ENCODE measurements at places on chromosomes 3 and 15.

GRCh38 chr3:89436846-89437245 lies 329.4 kb downstream of the EPHA3 start:
- DNase-seq = no peak

DNA sequence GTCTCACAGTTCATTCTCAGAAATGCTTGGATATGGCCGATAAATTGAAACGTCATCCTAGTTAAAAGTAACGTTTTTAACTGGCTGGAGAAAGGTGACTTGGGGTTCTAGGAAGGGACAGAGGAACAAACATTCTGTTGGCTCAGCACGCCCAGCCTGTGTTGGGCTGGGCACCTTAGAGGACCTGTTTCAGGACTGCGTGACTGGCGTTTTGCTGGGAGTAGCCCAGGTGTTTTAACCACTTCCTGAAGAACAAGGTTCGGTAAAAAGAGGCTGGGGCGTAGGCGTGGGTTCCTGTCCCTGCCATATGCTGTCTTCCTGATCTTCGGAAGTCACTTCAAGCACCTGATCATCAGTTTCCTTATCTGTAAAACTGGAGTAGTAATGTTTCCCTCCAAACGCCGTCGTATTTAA lies 1.1 kb upstream of the TLNRD1 start:
- peak; percentile 82 for DNase-seq

DNA sequence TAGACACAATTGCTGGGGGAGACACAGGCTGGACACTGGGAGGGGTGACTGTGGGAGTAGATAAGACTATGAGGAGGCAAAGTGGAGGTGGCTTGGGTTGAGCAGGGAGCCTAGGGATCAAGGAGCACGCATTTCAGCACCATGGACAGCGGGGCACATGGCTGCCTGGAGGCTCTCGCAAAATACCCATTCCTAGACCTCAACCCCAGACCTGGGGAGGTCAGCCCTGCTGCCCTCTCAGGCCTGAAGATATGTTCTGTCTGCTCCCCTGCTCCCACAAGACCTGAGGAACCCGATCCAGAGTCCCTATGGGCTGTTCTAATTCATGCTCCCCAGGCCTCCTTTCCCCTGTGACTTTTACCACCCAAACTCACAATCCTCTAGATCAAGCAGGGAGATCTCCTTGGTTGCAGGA lies 16.0 kb upstream of the CPEB1 start:
- peak; percentile 48 for DNase-seq

DNA sequence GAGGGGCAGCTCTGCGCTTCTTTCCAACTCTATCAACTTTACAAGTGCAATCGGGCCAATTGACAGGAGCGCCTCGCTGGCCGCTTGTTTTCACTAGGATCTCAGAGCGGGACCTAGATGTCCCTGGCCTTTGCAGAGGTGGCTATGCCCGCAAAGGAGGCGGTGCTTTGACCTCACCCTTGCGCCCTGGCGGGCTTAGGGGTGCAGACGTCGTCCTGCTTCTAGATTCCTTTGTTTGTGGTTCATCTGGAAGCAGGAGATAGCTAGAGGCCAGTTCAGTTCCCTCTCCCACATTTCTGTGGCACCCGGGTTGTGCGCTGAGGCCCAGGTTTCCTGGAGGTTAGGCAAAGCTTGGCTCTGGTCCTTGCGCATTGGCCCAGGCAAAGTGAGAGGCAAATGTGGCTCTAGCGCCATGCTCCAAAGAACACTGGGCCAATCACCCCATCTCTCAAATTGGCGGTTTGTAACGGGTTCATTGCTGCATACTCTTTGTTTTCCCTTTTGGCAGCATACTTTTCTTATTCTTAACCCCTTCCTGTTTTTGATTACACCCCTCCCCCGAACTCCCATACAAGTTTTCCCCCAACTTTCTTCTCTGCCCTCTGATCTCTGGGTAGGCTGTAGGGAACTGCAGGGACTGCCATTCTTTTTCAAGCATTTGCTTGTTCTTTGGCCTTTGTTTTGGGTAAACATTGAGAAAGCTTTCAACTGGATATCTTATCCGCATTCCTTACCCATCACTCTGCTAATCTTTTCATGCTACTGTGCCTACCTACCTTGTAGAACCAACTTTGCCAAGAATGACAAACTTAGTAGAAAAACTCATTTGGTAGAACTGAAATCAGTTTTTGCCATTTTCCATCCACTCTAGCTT lies 1.4 kb downstream of the PPM1L start:
- DNase-seq = no peak

- peak; percentile 97 for DNase-seq
Observed at GRCh38 chr3:52606373-52607085, 70.1 kb downstream of the UQCC5 start.

- no peak for DNase-seq
Observed at GRCh38 chr3:154981201-154981600, 98.9 kb upstream of the MME start.

GRCh38 chr3:72277710-72278109 lies 492.8 kb upstream of the PROK2 start:
- DNase-seq = no peak

DNA sequence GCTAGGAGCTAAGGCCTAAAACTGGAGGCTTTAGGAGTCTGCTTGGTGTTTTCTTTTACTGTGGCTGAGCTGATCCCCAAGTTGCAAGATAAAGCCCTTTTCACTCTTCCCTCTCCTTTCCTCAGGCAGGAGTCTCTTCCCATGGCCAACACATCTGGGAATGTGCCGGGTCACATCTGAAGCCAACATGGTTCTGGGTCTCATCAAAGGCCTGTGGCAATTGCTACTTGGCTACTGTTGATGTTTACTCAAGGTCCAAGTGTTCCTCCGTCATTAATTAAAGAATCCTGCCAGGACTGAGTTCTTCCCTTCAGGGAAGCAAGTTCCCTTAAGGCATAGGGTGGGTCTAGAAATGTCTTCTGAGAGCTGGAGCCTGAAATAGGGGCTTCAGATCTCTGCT lies 230.2 kb downstream of the GBE1 start:
- DNase-seq = no peak

DNA sequence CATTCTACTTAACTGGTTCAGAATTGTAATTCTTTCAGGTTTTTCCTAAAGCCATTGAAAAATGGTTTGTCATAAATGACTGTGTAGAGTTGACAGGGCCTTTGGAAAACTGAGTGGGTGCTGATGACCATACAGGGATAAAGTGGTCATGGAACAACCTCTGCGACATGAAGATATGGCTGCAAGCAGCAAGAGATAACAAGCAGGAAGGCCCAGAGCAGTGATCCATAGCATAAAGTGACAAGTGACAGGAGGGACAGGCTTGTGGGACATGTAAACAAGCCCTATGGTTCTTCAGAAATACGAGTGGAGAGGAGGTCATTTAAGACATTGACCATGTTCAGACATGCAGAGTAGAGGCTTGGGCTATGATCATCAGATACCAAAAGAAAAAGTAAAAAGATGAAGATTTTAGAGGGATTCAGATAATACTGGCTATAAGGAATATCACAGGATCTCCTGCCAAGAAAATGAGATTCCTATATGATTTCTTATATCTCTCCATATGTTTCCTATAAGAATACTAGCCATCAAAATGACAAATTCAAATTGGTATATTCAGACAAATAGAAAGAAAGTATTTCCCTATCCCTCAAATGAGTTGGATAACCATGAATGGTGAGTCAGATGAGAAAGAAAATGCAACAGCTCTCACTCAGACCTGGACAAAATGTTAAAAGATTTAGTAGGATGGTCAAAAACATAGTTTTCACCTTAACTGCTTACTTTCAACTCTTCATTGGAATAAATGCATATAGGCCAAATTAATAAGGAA lies 827.6 kb upstream of the CFAP20DC start:
- DNase-seq = peak; percentile 54

- DNase-seq = no peak
Observed at GRCh38 chr3:31462050-31462569, 70.6 kb upstream of the STT3B start.

- DNase-seq = peak; percentile 9
Observed at GRCh38 chr3:150868282-150868681, 37.0 kb downstream of the MINDY4B start.

DNA sequence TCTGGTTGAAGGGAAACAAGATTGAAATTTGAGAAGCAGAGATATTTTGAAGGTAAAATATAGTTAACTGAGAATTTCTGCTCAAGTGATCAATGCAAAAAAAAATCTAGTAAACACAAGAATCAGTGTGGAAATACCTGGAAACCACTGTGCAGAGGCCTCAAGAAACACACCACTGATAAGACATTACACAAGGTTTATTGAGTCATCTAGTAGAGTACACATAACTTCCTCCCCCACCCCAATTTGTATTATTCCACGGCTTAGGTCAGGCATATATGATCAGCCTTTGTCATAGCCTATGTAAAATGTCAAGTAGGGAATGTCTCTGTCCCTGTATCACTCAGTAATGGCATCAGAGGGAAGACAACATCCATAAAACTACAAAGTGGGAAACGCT lies 447.8 kb upstream of the BCHE start:
- DNase-seq = peak; percentile 69

DNA sequence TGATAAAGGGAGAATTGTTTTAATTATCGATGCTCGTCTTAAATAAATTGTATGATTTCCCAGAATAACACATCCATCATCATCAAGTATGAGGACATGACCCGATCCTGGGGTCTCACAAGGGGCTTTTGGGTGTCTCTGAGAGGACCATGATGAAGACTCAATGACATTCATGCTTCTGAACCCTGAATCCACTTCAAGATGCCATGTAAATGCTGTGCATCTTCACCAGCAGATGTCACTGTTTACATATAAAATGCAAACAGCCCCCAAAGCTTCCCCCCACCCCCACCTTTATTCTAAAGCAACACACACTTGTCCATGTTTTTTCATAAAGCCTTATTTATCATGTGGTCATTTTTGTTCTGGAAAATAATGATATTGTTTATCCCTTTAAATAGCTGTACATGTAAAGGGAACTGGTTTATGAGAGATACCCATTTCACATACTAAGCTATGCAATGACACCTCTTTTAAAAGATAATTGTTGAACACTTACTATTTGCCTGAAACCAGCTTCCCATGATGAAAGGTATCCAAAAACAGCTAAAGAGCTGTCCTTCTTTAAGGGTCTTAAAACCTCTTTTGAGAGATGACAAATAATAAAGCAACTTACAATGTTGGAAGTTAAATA lies 69.7 kb upstream of the UBE3A start:
- peak; percentile 42 for DNase-seq

DNA sequence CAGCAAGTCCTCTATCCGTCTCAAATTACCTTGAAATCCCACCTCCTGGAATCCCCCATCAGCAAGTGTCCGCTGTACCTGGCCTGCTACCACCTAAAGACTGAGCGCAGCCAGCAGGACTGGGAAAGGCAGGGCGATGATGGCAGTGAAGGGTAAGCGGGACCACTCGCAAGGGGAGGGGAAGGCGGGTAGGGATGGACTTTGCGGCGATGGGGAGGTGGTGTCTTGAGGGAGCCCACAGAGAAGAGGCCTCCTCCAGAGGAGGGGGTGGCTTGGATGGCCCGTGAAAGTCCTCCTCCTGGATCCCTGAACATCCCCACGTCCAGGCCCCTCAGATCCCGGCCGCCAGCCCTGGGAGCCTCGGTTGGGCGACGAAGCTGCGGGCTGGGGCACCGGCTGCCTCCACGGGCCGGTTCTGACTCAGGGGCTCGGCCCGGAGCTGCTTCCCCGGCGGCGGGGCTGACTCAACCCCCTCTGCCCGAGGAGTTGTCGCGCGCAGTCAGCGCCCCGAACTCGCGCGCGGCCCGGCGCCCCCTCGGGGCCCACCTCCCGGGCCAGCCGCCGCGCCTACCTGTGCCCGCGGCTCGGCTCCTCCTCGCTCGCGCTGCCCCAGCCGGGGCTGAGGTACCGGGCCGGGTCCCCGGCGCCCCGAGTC lies 512 bp downstream of the LARP6 start:
- DNase-seq = peak; percentile 32

- peak; percentile 33 for DNase-seq
Observed at GRCh38 chr15:23569151-23569925, 3.9 kb downstream of the MKRN3 start.

- DNase-seq = peak; percentile 67
Observed at GRCh38 chr3:155995525-155996370, 124.6 kb upstream of the KCNAB1 start.

- no peak for DNase-seq
Observed at GRCh38 chr3:111781561-111782446, 77.3 kb upstream of the PHLDB2 start.

DNA sequence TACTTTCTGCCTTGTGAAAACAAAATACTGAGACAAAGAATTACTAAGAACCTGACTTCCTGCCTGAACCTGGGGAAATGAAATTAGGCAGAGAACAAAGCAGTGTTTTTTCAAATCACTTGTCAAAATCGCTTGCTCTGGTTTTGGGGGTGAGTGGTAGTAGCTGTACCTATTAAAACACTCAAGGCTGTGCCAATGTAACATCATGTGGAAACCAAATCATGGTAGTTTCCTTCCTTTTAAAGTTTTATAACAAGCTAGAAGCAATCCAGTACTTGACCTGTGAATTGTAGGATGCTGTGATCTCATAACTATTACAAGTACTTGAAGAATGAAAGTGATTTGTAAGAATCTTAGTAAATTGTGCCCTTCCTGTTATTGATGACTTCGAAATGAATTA lies 6.7 kb downstream of the CMTM8 start:
- no peak for DNase-seq

DNA sequence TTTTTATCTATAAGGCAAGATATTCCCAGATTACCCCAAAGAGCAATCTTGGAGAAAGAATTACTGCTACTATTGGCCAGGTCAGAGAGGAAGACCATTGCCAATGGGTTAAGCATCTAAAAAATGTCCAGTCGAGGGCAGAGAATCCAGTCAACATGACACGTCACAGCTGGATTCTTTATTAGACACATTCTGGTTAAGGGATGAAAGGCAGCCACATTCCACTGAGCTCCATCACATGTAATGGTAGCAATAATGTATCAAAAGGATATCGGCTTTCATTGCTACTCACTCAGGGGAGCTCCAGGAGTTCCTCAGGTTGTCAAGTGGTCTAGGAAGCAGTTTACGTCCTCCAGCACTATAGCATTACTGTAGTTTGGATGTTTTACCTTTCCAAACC lies 421.1 kb downstream of the PLOD2 start:
- DNase-seq = no peak

- DNase-seq = no peak
Observed at GRCh38 chr3:186826410-186826975, 16.0 kb upstream of the ADIPOQ start.

- peak; percentile 25 for DNase-seq
Observed at GRCh38 chr15:46151786-46152185, 517.0 kb downstream of the SQOR start.

DNA sequence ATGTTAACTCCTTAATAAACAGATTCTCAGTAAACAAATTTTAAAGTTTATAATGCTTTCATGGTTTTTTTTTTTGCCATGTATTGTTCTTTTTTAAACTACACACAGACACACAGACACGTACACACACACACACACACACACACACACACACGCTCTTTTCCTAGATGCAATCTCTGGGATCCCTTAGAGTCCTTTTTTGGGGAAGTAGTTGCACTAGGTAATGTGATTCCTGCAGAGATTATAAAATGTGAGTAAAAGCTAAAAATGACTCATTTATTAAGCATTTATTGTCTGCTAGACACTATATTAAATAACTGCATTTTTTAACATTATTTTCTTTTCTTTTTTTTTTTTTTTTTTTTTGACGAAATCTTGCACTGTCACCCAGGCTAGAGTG lies 19.9 kb downstream of the NDUFB5 start:
- DNase-seq = peak; percentile 42

All from PC-3 (cell line).